ENCODE measurements at places on chromosomes 16 and 17.
A peak's percentile ranks its signal among the peaks of the same experiment; 100 is the strongest.

- no peak for DNase-seq
Observed at GRCh38 chr17:39080421-39081078, 70.9 kb downstream of the PLXDC1 start.

GRCh38 chr16:22360963-22361659 is 13.3 kb downstream of the CDR2 start:
- no peak for DNase-seq

GRCh38 chr17:8754890-8755289 is 3.5 kb downstream of the SPDYE4 start:
- peak; percentile 22 for DNase-seq

DNA sequence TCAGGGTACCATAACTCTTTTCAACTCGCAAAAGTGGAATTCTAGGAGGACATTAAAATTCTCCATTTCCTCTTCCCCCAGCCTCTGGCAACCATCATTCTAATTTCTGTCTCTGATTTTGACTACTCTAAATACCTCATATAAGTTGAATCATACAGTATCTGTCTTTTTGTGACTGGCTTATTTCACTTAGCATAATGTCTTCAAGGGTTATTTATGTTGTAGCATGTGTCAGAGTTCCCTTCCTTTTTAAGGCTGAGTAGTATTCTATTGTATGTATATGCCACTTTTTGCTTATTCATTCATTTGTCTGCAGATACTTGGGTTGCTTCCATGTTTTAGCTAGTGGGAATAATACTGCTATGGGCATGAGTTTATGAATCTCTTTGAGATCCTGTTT is 12.0 kb downstream of the RNF135 start:
- DNase-seq: no peak

DNA sequence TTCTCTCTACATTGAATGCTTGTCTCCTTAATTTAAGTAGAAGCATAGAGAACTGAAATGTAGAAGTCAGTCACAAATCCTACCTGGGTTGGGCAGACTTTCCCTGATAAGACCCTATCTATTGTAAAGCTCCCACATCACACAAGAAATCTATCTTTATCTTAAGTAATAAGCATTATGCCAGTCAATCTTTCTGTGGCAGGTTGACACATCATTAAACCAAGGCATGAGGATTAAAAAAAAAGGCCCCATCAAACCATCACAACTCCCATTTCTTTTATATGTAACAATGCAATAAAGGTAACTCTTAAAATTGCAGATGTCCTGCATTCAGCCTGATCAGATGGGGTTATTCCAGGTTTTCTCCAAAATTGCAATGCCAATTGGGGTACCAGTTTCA is 311.8 kb downstream of the TOX3 start:
- DNase-seq: no peak

- no peak for DNase-seq
Observed at GRCh38 chr16:56776562-56776961, 46.6 kb downstream of the NUP93 start.

- DNase-seq: no peak
Observed at GRCh38 chr17:68812876-68813584, 142.2 kb downstream of the ABCA8 start.

DNA sequence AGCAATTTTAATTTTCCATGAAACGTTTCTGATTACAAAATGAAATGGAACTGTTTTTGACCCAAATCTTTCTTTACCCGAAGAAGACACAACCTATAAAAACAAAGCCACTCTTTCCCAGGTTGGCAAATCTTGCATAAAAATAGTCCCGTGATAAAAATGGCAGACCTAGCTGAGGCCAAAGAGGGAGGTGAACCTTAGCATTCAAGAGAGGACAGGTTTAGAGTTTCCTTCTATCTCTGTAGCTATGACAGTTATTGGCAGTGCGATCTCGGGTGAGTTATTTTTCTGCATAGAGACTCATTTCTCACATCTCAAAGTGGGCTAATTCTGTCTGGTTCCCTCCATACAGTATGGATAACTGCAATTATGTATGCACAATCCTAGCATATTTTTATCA is 241.4 kb downstream of the MAP2K6 start:
- no peak for DNase-seq

GRCh38 chr16:51408357-51408756 is 257.3 kb upstream of the SALL1 start:
- DNase-seq: no peak

Data from activated CD8-positive, alpha-beta memory T cell treated with anti-CD3 and anti-CD28 coated beads, Interleukin-2, amount 50 U/mL, for 48 hours (primary cell).